ENCODE measurements at places on chromosomes 6 and 20. TPM values are rescaled to one million over a fixed set of nuclear protein-coding genes. Genes with fewer than 3 reads are reported as not detected.

The CGA gene
- 0.38 TPM for polyA plus RNA-seq

DNA sequence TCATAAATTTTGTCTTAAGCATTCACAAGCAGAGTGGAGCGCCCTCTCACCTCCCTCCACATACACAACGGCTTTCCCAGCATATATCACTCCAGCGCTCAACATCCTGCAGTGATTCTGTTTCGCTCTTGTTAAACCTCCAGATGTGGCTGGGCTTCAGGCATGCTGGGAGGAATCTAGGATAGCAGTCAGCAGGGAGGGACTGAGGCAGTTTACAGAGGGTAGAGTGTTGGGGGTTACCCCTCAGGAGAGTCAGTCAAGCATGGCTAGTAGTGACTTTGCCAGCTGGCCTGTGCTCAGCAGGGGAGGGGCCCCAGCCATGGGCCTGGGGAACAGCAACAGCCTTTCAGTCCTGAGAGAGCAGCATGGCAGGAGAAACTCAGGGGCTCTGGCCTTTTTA is 161.4 kb upstream of the FLRT3 start:
- DNase-seq, result peak; percentile 39

DNA sequence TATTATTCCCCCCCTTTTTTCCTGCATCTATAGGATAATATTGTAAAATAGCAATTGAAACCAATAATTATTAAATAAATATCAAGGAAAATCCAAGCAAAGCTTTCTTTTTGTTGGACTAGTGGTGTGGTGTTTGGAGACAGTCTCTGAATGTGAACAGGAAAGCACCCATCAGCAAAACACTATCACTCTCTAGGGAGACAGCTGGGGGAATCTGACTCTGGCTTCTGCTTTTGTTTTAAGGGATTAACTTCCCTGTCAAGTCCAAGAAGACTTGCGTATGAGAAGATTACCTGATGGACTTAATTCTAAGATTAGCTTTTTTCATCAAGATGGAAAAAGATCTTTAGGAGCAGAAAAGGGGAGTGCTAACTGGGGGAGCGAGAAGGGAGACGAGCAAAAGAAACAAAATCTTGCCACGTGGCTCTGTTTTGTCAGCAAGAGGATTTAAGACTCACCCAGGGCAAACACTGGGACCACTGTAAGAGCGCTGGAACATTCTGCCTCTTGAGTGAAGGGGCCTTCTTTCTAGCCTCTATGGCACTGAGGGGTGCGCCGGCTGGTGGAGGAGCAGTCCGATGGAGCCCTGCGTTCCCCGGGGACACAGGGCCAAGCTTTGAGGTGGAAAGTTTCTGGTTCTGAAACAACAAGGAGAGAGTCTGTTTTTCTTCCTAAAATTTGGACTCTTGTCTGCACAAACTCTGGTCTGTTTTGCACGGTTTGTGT is 570 bp downstream of the TULP4 start:
- no peak for DNase-seq

DNA sequence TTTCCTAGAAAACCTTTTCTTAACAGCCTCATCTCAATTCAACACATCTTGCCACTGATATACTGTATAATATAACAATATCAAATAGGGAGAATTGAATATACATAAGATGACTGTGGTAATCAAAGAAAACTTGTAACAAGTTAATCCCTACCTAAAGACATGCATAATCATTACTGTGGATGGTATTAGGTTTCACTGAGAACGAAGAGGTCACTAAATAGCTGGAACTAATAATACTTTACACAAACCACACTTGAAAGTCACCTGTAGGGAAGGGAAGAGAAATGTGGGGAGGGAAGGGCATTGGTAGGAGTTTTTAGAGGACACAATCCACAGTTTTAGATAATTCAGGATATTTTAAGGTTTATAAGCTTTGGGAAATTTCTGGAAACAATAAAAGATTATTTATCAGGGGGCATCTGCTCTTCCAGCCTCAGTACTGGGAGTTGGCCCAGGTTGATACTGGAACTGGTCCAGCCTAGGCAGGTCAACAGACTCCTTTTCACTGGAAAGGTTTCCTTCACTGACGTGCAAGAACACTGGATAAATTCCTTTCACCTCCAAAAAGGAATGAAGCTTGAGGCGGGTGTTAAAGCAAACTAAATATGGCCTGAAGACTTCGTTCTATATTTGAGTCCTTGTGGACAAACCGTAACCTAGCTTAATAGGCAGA is 44.0 kb downstream of the MAP7 start:
- DNase-seq, result no peak

- no peak for DNase-seq
Measured at GRCh38 chr6:143206550-143206949, 145.9 kb downstream of the AIG1 start.

DNA sequence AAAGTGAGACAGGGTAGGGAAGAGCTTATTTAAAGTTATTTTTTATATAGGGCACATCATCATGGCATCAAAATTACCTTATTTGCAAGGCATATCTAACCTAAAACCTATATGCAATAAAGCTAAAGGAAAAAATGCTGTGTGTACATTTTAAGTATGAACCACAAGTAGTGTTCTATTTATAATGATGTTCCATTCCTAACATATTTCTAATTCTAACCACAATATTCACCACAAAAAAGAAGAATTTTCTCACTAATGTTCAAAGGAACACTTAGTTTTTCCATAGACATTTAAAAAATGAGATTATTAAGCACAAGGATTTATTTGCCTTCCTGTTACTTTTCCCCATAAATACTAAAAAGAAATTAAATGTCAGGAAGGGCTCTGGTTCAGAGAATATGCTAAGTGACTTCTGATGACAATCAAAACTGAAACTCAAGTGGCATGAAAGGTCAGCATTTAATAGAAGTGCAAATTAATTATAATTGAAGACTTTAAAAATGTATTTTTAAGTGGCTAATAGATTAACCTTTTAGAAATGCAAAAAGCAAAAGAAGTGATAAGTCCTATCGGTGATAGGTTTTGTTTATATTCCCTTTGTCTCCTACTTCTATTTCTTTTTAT is 25.1 kb downstream of the GPR63 start:
- DNase-seq, result no peak

DNA sequence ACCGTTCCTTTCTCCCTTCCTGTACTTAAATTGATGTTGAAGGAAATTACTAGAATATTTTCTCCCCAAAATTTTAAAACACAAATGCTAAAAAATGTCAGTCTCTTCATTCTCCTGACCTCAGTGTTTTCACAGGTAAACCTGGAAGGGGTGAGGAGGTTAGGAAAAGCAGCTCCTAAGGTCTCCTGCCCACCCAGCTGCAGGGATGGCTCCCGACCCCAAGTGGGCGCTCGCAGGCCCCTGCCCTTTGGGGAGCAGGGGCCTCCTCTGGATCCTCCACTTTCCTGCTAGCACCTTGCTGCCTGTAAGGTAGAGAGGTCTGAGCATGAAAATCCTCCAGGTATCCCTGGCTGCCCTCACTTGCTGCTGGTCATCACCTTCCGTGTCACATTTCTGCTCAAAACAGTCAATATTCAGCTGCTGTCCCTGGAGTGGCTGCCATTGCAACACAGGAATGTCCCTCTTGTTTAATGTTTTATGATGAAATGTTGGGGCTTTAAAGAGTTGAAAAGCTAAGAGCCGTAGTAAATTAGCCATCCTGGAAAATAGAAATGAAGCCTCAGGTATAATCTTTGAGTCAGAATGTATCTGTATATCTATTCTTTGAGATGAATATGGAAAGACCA is 10.9 kb upstream of the HSP90AB1 start:
- no peak for DNase-seq

- DNase-seq, result no peak
Measured at GRCh38 chr6:21384216-21384615, 209.3 kb upstream of the SOX4 start.

- no peak for DNase-seq
Measured at GRCh38 chr6:38603496-38603895, 36.2 kb downstream of the BTBD9 start.

- DNase-seq, result no peak
Measured at GRCh38 chr6:12113190-12113577, 101.1 kb downstream of the HIVEP1 start.

DNA sequence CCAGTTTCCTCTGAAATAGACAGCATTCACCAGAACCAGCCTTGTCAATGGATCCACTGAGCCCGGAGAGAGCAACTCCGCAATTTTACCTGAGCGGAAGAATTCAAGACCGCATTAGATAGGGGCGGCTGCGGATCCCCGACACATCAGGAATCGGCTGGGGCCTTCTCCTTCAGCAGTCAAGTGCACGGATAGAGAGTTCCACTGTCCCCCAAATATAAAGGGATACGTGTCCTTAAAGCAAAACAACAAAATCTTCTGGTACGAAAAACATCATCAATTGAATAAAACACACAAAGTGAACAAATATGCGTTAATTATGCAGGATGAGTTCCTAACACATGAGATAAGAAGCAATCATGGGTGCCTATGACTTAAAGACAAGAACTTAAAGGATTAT is 18.3 kb downstream of the SERPINB6 start:
- DNase-seq, result no peak

- DNase-seq, result no peak
Measured at GRCh38 chr6:90895299-90896074, 308.6 kb upstream of the MAP3K7 start.

DNA sequence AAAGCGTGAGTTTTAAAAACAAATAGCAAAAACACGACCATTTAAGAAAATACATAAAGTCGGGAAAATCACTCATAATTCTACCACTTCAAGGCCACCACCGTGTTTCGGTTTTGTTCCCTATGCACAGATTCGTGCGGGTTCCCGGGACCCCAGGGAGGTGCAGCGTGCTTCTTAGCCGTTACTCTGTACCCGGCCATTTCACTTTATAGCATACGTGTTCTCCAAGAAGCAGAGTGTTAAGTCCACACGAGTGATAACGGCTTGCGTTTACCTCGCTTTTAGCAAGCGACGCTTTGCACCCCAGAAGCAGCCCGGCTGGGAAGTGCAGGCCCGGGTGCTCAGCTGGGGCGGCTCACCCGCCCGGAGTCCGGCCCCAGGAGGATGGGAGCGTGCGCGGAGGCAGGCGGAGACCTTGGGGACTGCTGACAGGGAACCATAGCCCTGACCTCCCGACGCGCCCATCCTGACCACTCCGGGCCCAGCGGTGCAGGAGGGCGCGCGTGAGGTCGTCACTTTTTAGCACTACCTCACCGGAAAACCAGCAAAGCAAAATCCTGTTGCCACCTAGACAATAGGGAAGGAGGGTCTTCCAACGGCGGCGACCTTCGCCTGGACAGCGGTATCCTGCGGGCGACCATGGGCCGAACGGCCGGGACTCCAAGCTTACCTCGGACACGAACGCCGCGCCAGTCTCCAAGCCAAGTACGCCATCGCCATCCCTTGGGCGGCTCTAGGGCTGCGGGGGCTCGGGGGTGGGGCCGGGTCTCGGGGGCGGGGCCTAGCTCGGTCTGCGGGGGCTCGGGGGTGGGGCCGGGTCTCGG is at the start of gene ECI2:
ECI2 (minus strand) TSS at position 735 of the 824 bp plus-strand sequence; CDS start at position 720, 15 bp downstream.
- DNase-seq, result peak; percentile 57

DNA sequence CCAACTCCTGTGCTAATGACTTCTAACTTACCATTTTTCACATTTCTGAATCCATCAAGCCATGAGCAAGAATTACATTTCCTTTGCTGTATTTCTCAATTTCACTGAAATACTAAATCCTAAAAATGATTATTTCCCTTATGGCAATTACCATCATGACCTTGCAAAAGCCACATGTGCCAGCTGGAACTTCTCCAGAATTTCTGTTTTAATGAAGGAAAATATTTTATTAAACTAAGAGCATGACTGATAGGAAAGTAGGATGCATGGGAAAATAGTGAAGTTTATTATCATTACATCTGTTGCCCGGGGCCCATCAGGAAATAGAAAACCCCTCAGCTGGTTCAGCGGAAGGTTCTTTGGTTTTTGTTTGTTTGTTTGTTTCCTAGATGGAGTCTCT is 14.4 kb upstream of the TMEM242 start:
- DNase-seq, result no peak

DNA sequence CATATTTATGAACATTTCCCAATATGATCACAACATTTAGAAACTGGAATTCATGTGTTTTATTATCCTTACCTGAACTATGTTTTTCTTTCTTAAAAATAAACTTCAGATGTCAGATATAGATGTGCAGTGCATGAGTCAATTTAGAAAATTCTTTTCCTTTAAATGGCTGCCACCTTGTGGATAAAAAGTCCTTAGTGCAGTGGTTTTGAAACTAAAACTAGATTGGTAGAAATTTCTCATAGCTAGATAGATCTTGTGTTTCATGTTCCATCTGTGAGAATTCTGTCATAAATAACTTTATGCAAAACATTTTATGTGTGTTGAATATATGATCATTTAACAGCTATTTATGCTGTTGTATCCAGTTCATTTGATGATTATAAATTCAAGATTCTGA is 134.9 kb downstream of the KLHL32 start:
- peak; percentile 17 for DNase-seq

DNA sequence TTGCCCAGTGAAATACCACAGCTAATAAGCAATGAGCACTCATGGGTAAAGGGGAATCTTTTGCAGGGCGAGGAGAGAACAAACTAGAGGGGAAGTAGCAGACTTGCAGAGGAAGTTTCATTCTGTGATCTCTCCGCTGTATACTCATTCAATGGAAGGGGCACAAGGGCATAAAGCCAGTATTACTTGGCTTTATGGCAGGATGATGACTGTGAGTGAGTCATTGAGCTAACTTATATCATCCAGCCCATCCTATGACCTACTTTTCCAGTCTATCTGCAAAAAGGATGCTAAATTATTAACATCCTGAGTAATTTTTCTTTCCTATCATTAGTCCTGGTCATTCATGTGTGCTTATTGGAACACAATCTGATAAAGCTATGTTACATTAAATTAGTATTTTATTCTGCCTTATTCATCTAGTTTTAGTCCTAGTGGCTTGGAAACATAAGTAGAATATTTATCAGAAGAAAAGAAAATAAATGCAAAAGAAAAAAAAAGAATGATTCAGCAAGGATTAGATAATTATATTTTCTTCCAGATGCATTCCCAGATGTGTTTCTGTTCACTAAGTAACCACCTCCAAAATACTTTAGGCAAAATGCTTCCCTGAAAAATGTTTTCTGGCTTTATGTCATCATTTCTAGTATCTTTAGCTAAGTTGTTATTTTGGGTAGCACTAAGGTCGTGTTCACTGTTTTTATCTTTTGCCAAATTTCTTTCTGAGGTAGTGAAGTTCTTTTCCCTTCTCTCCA is 471.7 kb downstream of the CDKAL1 start:
- no peak for DNase-seq

- peak; percentile 18 for DNase-seq
Measured at GRCh38 chr6:163756079-163756478, 341.6 kb downstream of the QKI start.

The GINM1 gene
- polyA plus RNA-seq, result 95.2 TPM

- no peak for DNase-seq
Measured at GRCh38 chr6:13472099-13472498, 15.3 kb downstream of the GFOD1 start.

DNA sequence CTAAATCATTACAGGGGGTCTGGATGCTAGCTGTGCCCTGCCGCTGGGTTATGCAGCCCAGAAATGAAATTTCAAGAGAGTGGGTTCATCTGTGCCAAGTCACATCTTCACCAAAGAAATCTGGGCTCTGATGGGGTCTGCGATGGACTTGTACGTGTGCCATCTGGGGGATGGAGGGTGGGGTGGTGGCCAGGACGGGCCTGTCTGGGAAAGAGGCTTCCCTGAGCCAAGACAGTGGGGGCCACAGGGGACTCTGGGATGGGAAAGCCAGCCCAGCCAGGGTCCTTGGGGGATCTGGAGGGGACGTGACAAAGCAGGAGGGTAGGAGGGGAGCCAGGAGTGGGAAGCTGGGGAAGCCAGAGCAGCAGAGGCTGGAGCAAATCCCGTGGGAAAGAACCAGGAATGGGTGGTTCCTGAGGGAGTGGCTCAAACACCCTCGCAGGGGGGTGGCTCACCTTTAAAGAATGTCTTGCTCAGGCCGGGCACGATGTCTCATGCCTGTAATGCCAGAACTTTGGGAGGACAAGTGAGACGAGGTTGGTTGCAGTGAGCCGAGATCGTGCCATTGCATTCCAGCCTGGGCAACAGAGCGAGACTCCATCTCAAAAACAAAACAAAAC is 36.3 kb upstream of the SULF2 start:
- DNase-seq, result no peak

The APOM gene
- polyA plus RNA-seq, result 95.0 TPM

All from left kidney (tissue), 8 donors.